C1 segment of cervical spinal cord (tissue), 14 donors: ENCODE measurements at places on chromosomes 5 and 9.

- no peak for DNase-seq
These were observed 107.9 kb downstream of the INVS start for GRCh38 chr9:100206899-100207298.

- no peak for DNase-seq
These were observed 12.6 kb upstream of the DPYSL3 start for GRCh38 chr5:147522435-147522834.

DNA sequence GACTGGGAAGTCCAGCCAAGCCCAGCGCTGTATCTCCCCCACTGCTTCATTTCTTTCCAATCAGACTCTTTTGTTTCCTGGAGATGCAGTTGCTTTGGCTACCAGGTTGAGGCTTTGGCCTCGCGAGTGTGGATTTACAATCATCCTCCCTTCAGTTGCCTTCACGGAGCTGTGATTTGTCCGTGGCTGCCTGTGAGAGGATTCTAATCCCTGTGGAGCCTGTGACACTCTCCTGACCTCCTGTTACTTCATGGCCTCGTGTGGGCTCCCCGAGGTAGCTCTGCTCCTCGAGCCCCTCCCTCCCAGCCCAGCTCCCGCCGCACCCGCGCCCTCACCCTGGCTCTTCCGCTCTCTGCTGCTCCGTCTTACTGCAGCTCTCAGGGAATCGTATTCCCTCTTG is 107.2 kb upstream of the STC2 start:
- DNase-seq, result no peak

- DNase-seq, result no peak
These were observed 170.5 kb downstream of the RGS3 start for GRCh38 chr9:113633782-113634595.

GRCh38 chr9:22129633-22130032 is 120.5 kb upstream of the CDKN2B start:
- no peak for DNase-seq

- DNase-seq, result no peak
These were observed 148.9 kb downstream of the DOCK2 start for GRCh38 chr5:169785771-169786618.

DNA sequence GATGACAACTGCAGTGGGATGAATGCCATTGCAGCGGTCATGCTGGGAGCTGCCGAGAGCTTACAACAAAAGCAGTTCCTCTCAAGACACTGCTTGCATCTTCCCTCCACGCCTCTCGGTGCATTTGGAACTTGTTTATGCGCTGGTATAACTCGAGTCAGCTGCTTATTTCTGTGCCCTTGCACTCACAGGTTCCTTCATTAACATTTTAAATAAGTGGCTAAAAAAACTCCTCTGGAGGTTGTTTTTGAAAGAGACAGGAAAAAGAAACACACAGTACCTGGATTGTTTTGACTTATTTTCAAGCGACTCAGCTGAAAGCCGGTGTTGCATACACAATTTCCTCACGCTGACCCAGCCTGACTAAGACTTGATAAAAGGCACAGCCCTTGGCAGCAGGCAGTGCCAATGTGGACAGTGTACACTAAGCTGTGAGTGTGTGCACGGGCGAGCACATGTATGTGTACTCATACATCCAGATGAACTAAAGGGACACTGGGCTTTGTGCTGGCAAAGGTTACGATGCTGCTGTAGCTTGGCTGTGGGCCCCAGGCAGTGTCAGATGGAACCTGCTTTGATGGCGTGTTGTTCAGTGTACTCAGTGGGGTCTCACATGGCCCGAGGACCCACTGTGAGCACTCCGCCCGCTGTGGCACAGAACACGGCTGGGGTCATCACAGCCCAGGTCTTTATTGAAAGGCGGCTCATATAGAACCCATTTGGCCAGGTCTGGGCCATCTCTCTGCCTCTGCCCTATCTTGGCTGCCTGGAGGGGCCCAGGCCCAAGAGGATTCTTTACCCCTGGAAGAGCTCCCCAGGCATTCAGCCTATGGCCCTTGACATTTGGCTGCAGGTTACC is 92.3 kb downstream of the ANKRD33B start:
- DNase-seq, result no peak

GRCh38 chr9:70551801-70552200 is 137.3 kb upstream of the KLF9 start:
- no peak for DNase-seq

- DNase-seq, result no peak
These were observed 546.3 kb downstream of the MAT2B start for GRCh38 chr5:164051745-164052144.

DNA sequence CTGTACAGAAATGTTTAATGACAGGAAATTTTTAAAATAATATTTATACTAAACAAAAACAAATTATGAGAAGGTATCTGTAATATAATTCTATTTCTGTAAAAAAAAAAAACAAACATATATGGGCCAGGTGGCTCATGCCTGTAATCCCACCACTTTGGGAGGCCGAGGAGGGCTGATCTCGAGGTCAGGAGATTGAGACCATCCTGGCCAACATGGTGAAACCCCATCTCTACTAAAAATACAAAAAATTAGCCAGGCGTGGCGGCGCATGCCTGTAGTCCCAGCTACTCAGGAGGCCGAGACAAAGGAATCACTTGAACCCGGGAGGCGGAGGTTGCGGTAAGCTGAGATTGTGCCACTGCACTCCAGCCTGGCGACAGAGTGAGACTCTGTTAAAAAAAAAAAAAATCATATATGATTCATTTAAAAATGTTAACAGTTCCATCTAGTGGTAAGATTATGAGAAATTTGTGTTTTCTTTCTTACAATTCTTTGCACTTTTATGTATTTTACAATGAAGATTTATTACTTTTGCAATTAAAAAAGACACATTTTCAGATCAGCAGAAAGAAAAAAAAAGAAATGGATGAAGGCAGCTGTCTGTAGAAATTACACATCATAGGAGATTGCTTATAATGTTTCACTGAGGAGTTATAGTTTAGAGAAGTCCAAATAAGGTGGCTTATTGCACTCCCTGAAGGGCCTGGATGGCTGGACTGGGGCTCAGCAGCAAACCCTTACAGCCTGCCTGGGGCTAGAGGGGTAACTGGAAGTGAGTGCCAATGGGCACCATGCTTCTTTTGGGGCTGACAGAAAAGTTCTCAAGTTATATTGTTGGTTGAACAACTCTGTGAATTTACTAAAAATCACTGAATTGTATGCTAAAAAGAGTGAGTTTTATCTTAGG is 20.3 kb downstream of the C9orf153 start:
- DNase-seq, result no peak

- DNase-seq, result no peak
These were observed 6.0 kb downstream of the IPPK start for GRCh38 chr9:92663951-92664350.
